ENCODE measurements at places on chromosomes 12 and 14.
A peak's percentile ranks its signal among the peaks of the same experiment; 100 is the strongest.

DNA sequence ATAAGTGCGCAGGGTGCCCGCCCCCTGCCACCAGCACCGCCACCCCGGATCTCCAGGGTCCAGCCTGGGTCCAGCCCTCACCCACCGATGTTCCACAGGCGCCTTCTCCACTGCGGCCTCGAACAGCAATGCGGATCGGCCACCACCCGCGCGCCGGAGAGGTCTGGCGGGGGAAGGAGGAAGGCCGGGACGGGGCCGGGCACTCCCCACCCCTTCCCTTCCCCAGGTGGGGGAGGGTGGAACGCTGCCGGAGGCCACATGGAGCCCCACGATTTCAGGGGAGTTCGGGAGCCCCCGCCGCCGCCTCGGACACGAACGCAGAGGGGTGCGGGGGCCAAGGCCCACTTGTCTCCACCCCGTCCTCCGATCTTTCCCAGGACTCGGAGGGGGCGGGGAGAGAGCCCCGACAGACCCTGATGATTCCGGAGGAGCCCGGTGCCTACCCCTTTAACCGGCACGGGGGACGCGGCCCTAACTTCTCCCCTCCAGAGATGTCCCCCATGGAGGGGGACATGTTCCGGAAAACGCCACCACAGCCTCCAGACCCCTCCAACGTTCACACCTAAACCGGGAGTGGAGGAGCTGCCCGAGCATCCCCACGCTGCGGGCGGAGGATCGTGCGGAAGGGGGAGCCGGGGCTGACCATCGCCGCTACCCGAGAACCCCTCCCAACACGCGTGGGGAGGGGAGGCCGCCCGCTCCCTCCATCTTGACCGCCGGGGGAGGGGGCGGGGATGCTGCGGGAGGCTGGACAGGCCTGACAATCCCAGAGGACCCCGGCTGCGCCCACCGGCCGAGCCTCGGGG, 1.1 kb downstream of the ATXN2 start:
- peak; percentile 48 for DNase-seq

GRCh38 chr12:101832030-101832429, 1.3 kb upstream of the GNPTAB start:
- DNase-seq = no peak

DNA sequence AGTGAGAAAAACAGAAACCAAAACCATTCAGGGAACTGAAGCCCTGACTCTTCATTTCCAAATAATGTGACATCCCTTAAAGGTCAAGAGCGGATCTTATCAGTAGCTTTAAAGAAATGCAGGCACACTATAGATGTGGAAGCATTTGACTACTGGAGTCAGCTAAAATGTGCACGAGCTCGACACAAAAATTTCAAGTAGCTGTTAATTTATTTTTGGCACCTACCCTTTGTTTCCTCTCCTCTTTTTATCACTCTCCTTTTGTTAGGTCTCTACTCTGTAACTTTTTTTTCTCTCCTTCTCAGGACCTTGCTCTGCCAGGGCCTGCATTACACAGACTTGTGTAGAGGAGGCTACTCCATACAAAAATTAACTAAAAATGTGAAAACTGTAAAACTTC, 58.3 kb downstream of the FGD6 start:
- DNase-seq = no peak

DNA sequence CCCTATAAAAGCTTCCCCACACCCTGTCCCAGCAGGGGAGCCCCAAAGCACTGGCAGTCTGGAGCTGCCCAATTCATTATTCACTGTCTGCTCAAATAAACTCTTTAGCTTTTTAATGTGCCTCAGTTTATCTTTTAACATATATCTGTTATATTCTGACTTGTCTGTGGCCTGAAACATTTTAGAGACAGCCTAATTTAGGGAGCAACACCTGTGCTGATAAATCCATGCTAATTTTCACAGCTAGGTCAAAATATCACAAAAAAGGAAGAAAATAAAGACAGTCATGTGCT, 32.9 kb downstream of the TMTC1 start:
- DNase-seq = no peak

DNA sequence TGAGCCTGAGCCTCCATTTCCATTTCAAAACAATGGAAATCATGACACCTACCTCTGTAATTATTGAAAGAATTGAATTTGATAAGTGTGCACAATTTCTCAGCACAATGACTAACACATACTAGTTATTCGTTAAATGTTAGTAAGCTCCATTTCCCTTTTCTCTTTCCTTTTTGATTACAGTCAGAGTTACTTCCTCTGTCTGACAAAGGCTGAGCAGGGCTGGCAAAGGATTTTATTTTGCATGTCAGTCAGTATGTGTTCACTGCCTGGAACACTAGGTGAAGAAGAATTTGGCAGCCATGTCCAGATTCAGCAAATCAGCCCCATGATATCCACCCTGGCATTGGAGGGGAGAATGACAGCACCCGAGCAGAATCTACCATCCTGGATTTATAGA, 12.2 kb upstream of the RHOJ start:
- DNase-seq = no peak

DNA sequence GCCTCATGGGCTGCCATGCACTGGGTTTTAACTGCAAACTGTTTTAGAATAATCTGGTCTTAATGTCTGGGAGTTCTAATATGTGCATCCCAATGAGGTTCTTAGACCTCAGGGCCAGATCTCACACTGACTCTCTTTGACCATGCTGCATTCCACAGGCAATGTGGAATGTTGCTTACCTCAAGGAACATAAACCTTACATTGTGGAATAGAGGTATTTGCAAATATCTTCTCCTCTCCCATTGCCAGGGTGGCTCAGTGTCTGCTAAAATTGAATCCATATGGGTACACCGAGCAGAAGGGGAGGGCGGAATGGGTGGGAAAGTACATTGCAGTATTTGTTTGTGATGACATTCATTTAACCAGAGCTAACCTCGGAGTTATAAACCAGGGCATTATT, 78.6 kb downstream of the CHST11 start:
- DNase-seq = no peak

DNA sequence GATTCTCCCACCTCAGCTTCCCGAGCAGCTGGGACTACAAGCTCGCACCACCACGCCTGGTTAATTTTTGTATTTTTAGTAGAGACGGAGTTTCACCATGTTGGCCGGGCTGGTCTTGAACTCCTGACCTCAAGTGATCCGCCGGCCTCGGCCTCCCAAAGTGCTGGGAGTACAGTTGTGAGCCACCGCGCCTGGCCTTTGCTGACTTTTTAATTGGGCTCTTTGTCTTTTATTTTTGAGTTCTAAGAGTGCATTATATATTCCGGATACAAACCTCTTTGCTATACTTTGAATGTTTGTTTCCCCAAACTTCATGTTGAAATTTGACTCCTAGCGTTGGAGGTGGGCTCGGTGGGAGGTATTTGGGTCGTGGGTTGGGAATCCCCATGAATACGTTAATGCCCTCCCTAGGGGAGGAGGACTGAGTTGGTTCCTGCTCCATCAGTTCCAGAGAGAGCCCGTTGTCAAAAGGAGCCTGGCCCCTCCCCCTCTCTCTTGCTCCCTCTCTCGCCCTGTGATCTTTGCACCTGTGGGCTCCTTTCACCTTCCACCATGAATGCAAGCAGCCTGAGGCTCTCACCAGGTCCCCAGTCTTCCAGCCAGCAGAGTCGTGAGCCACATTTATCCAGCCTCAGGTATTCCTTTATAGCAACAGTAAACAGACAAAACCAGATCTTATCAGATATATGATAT, 103.2 kb upstream of the EVL start:
- no peak for DNase-seq
